ENCODE measurements at places on chromosomes 16 and 17. TPM values are rescaled to one million over a fixed set of nuclear protein-coding genes. Genes with fewer than 3 reads are reported as not detected.

DNA sequence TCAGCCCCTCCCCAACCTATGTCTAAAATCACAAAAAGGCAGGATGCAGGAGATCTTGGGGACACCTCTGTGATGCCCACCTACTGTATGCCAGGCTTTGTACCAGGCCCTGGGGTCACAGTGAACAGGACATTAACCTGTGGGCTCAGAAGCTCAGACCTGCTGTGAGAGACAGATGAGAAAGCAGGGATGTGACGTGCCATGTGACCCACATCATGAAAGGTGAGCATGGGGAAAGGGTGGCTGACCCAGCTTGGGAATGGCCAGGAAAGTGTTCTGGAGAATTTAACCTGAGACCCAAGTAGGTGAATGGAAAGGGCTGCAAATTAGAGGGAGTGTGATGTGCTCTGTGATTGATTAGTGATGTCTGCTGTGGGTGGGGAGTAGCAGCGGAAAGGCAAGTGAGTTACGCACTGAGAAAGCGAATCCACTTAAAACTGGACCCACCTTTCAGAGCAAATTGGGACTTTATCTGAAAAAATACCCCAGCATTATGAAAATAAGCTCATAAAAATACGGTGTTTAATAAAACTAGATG is 132.2 kb downstream of the IRF8 start:
- no peak for DNase-seq

DNA sequence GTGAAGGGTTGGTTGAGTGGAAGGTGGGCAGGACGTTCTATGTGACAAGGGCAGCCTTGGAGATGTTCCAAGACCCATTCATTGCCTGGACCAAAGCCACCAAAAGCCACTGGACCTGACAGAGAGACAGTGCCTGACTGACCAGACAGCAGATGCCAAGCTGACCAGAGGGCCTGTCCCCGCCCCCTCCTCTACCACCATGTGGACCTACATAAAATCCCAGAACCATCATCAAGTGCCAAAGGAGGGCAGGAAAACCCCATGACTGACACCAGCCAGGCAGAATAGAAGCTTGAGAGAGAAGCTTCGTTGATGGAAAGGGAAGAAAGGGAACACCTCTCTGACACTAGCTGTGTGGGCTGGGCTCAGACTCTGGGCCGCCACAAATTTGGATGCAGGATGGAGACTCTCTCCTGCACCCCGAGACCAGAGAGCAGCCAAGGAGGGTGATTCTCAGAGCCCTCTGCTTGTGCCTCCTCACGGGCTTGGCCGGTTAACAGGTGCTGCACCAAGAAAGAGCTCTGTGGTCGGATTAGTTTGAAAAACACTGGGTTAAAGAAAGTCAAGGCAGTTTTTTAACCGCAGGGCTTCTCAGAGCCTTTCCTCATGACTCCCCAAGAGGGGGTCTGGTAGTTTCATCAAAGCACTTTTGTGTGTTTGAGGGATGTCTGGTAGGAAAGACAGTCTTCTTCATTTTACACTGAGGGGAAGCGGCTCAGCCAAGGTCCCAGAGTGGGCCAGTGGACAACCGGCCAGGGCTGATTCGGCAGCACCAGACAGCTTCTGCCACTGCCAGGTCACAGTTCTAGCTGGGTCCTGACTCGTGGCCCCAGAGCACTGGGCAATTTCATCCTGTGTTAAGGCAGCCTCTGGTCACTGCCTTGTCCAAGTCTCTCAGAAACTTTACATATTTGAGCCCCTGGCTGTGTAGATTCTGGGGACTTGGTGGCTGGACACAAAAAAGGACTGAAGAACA is 1.7 kb downstream of the TNFRSF13B start:
- no peak for DNase-seq

- no peak for DNase-seq
Measured at GRCh38 chr16:86248310-86248905, 261.9 kb upstream of the FOXF1 start.

DNA sequence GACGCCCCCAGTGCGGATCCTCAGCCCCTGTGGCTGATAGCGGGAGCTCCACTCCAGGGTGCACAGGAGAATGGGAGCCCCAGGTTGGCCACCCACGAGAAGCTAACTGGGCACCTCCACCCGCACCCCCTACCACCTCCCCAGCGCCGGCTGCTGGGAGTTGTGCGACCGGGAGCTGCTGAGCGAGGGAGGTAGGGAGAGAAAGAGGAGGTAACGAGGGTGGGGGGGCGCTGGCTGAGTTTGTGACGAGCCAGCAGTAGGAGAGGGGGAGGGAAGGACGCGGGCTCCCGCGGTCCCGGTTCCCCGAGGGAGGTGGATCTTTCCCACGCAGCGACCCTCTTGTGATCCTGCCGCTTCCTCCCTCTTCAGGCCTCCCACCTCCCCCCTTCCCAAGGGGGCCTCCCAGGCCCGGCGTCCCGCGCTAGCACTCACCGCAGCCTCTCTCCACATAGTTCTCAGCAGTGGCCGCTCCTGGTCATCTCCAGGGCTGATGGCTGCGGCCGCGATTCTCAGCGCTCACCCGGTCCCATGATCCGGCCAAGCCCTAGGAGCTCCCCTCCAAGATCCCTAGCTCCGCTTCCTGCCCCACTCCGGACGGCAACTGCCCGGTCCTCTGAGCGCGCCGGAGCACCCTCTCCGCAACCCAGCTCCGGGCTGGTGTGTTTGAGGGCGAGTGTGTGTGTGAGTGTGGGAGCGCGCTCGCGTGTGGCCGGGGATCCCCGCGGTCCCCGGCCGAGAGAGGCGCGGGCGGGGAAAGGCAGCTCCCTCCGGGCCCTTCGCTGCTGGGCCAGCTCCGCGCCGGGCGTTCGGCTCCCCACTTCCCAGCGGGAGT is at the start of gene GRIN2A:
TSS of gene GRIN2A (minus strand) at position 207 of the 832 bp plus-strand sequence. CDS start 2,017 bp downstream, outside the sequence.
- DNase-seq, result no peak

- no peak for DNase-seq
Measured at GRCh38 chr17:79619196-79619595, 8.3 kb upstream of the RBFOX3 start.

DNA sequence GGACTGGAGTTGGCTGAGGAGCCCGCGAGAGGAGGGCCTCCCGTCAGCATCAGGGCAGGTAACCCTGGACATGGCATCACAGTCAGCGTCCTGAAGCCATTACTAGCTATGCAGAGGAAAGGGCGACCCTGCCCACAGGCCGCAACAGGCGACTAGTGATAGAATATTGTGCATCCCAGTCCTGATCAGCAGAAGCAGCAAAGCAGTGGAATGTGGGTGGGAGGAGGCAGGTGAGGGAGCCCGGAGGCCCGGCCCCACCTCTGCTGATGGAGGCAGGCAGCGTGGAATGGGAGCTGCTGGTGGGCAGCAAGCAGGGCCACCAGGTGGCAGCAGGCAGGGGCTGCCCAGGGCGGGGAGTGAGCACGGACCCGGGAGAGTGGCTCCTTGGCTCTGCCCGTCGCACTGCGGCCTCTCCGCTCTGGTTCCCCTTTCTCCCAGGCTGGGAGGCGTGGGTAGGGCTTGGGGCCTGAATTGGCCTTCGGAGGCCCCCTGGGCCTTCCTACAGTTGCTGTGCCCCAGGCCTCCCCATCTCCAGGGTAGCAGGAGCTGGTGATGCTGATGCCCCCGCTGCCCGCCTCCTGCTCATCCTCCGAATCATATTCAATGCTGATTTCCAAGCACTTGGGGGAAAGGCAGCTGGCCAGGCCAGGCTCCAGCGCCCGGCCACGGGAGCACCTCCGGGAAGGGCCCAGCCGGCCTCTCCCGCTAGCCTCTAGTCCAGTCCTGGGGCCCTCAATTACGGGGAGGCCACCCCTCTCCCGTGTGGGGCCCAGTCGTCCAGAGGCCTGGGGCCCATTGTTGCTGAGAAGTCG is 20.2 kb downstream of the TSPOAP1 start:
- DNase-seq, result no peak

The ZNF319 gene
- 2.2 TPM for total RNA-seq
